NCI-H460 (cell line): ENCODE measurements at places on chromosomes 7 and 10.

DNA sequence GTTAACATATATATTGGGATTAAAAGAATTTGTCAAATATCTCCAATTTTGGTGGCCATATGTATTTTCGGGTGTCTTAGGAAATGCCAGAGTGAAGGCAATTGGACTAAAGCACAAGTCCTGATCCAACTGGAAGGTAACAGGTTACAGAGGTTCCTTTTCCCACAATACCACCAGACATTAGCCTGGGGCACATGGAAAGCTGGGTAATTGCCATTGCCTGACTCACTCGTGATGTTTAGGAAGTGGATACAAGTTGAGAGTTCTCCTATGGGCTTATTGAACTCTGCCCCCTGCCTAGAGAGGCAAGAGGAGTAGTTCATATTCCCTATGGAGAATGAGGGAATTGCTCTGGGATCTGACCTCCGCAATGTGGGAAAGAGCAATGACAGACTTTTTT lies 5.7 kb downstream of the DNAH11 start:
- DNase-seq, result no peak

DNA sequence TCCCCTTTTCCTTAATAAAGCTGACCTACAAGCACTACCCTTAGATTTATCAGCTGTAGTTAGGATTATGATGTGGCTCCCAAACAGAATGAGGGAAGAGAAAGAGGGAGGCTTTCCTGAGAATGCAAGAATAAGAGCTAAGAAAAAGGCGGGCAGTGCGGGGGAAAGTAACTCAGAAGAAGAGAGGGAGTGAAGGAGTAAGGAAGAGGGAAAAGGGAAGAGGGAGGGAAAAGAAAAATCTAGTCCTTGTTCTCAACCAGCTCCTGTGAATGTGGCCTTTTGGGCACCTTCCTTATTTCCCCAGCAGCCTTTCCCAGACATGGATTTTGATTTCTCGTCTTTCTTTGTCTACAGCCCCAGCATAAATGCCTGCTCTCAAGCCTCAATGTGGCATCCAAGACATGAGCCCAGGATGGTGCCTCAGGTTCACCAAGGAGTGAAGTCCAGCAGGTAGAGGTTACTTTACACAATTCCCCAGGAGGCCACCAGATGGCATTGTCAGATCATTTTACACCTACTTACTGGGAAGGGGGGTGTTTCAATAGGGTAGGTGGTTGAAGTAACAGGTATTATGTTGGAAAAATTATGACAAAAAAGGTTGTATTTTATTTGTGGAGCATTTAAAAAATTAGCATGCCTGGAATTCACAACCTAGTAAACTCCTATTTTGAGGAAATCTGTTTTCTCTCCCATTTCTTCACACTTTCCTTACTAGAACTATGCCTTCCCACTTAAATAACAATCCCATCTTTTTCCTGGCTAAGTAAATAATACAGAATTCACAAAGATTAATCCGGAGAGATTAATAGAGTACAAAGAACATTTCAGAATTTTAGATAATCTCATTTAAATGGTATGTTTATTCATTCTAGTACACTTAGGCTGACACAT lies 106.5 kb downstream of the HTR7 start:
- peak; percentile 54 for DNase-seq

GRCh38 chr7:120869700-120870099 lies 11.8 kb upstream of the TSPAN12 start:
- DNase-seq, result no peak

- peak; percentile 65 for DNase-seq
Observed at GRCh38 chr7:31122649-31123058, 70.5 kb downstream of the ADCYAP1R1 start.

DNA sequence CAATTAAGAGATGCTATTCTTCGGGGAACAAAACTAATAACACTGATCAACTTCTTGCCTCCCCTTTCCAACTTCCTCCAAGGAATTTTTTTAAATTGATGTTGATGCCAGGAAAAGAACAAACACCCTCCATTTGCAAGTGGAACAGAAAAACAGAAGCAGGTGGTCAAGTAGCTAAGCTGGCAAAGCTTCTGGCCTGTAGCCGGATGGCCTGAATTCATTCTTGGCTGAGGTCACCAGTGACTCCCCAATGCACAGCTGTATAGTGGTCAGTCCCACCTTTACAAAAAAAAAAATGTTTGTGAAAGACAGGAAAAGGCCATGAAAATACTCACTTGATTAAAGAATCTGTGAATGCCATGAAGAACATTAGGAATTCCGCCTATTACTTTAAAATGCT lies 39.1 kb downstream of the DOCK4 start:
- DNase-seq, result no peak

DNA sequence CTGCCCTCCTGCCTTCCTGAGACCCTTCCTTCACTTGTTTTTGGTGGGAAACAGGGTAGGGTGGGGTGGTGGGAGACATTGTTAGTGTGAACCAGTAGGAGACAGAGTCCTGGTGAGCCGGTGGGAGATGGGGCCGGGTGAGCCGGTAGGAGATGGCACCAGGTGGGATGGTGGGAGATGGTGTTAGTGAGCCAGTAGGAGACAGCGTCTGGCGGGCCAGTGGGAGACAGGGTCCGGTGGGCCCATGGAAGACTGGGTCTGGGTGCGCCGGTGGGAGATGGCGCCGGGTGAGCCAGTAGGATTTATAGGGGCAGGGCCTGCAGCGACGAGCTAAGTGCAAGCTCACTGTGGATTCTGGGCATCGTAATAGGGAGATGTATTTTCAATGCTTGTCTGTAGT lies 116.8 kb downstream of the TRRAP start:
- no peak for DNase-seq
